Natural killer cell (primary cell): ENCODE measurements at places on chromosomes 2 and 18. TPM values are rescaled to one million over a fixed set of nuclear protein-coding genes. Genes with fewer than 3 reads are reported as not detected.

- H3K36me3 ChIP-seq, result no peaks in the 10 kb centered on the region
- no peak overlapping the region for H3K27ac ChIP-seq
- no peak for DNase-seq
- H3K4me1 ChIP-seq, result no peaks in the 10 kb centered on the region
Observed at GRCh38 chr2:36650031-36650829, 46.3 kb upstream of the VIT start.

DNA sequence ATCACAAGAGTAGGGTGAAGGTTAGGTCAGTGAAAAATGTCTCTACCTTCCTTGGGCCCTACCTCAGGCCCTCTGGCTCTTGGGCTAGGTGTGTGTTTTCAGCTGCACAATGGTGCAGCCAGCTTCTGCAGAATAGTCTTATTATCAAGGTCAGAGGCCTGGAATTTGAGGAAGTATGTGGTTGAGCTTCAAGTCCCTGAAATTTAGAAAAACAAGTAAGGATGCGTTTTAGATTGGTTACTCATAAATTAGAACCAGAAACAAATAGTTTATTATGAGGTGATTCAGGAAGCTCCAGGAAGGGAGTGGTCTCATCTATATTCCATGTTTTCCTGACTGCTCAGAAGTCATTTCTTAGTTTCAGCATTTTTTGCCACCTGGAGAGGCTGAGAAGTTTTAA is 204.2 kb upstream of the CELF4 start:
- no peak overlapping the region for H3K27ac ChIP-seq
- H3K4me1 ChIP-seq, result no peaks in the 10 kb centered on the region
- no peak overlapping the region for H3K4me3 ChIP-seq
- no peak for DNase-seq
- no peaks in the 10 kb centered on the region for H3K36me3 ChIP-seq
- no peaks in the 10 kb centered on the region for H3K27me3 ChIP-seq

GRCh38 chr18:9906481-9906880 is 7.3 kb upstream of the VAPA start:
- no peak overlapping the region for H3K4me3 ChIP-seq
- H3K4me1 ChIP-seq, result no peaks in the 10 kb centered on the region

DNA sequence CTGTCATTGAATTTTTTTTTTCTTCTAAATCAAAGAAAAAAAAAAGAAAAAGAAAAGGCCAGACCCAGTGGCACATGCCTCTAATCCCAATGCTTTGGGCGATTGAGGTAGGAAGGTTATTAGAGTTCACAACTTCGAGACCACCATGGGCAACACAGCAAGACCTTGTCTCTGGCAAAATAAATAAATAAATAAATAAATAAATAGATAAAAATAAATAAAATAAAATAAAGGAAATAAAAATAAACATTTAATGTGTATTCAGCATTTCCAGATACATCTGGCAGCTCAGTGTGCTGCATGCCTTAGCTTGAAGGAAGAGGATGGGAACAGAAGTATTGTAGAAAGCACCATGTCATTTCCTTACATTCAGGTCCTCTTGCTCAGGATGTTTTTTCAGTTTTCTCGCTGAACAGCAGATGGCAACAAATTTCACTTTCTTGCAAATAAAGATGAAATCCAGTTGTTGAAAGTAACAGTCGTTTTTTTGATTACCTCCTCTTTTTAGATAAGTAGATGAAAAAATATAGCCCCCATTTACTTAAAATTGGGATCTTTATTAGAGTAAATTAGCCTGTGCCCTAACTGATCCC is 25.7 kb upstream of the FAM178B start:
- no peak overlapping the region for H3K27ac ChIP-seq
- no peaks in the 10 kb centered on the region for H3K27me3 ChIP-seq
- H3K4me3 ChIP-seq, result no peak overlapping the region
- H3K4me1 ChIP-seq, result no peaks in the 10 kb centered on the region
- no peak for DNase-seq

DNA sequence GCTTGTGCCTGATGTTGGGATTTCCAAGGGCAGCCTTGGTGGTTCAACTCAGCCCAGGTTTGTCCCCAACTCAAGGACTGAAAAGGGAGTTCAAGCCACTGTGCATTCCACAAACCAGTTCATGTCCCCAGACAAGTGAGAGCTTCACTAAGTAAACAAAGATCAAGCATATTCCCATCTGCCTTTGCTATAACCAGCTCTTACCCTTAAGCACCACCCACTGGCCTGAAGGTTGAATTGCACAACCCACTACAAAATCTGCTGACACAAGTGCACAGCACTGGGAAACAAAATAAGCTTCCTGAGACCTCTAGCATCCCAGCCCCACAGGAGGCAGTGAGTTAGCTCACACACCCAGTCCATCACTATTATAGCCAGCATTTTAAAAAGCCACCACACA is 516.7 kb downstream of the NR4A2 start:
- DNase-seq, result no peak
- no peaks in the 10 kb centered on the region for H3K4me1 ChIP-seq
- H3K36me3 ChIP-seq, result no peaks in the 10 kb centered on the region
- no peaks in the 10 kb centered on the region for H3K27me3 ChIP-seq
- H3K27ac ChIP-seq, result no peak overlapping the region

DNA sequence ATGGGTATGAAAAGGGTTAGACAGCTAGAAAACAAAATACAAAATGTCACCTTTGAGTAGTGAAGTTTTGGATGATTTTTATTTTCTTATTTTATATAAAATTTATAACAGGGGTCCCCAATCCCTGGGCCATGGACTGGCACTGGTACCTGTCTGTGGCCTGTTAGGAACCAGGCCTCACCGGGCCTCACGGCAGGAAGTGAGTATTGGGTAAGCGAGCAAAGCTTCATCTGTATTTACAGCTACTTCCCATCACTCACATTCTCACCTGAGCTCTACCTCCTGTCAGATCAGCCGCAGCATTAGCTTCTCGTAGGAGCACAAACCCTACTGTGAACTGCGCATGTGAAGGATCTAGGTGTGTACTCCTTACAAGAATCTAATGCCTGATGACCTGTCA is 202.8 kb upstream of the TWIST2 start:
- no peaks in the 10 kb centered on the region for H3K27me3 ChIP-seq
- H3K27ac ChIP-seq, result no peak overlapping the region
- no peak for DNase-seq
- no peaks in the 10 kb centered on the region for H3K4me1 ChIP-seq
- H3K36me3 ChIP-seq, result no peaks in the 10 kb centered on the region

DNA sequence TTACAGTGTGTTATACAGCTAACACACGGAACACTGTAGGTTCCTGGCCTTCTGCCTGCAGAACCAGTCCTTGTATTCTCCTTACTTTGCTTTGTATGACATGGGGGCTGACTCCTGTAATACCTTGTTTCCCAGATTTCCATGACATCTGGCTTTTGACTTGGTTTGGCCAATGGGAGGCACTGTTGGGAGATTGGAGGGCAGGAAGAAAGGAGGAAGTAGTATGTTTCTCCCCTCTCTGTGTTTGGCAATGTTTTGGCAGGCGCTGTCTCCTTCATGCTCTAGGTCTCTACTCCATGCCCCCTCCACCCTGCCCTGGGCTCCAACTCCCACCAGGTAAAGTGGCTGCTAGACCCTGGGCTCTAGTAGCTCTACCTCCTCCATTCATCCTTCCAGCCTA is 331.1 kb upstream of the SLC14A2 start:
- no peaks in the 10 kb centered on the region for H3K36me3 ChIP-seq
- H3K27me3 ChIP-seq, result no peaks in the 10 kb centered on the region

DNA sequence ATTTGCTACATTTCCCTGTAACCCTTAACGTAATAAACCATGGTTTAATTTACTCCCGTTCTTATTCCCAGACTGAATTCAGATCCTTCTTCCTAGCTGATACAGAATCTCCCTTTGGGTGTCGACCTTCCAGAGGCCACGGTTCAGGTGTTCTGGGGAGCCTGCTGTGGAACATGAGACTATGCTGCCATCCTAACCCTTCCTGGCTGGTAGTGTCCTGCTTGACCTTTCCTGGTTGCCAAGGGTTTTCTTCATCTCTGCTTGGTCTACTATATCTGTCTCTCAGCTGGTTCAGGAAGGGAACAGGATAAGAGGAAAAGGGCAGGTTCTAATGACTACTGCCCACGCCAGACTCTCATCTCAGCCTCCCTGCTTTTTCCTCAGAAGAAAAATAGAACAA is 36.5 kb downstream of the STAT1 start:
- H3K27ac ChIP-seq, result no peak overlapping the region
- H3K4me1 ChIP-seq, result no peaks in the 10 kb centered on the region
- no peaks in the 10 kb centered on the region for H3K27me3 ChIP-seq
- H3K36me3 ChIP-seq, result peaks cover 100% of the 10 kb centered on the region

DNA sequence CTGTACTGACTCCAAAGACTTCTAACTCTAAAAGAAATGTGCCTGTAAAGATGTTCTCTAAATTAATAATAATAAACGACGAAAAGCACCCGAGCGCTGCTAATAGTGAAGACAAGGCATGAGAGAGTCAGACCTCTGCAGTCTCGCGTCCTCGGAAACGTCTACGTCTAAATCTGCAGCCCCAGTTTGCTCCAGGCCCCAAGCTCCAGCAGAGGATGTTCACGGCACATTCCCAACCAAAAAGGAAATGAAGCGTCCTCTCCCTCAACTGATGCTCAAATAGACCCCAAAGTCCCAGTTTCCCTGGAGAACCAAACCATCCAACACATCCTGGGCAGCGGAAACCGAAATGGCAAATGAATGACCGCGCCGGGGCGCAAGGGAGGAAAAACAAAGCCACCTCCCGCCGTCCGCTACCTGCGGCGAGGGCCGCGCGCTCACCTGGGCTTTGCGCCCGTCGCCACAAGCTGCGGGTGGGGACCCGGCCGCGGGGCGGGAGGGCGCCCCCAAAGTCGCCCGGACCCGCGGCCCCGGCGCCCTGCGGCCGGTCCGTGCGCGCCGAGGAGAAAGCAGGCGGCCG is 47.1 kb upstream of the CCDC150 start:
- DNase-seq, result no peak
- H3K27ac ChIP-seq, result no peak overlapping the region
- H3K4me1 ChIP-seq, result peaks cover 3% of the 10 kb centered on the region
- no peak overlapping the region for H3K4me3 ChIP-seq
- peaks cover 19% of the 10 kb centered on the region for H3K27me3 ChIP-seq

GRCh38 chr2:54271843-54272627 is 16.0 kb upstream of the TSPYL6 start:
- no peak overlapping the region for H3K4me3 ChIP-seq
- no peak for DNase-seq
- no peaks in the 10 kb centered on the region for H3K4me1 ChIP-seq
- no peaks in the 10 kb centered on the region for H3K27me3 ChIP-seq
- H3K27ac ChIP-seq, result no peak overlapping the region
- H3K36me3 ChIP-seq, result no peaks in the 10 kb centered on the region

GRCh38 chr2:21866316-21866715 is 742.5 kb downstream of the TDRD15 start:
- no peaks in the 10 kb centered on the region for H3K36me3 ChIP-seq
- no peak overlapping the region for H3K27ac ChIP-seq
- H3K4me3 ChIP-seq, result no peak overlapping the region
- H3K27me3 ChIP-seq, result no peaks in the 10 kb centered on the region
- no peak for DNase-seq

GRCh38 chr2:170404846-170405245 is 226.9 kb downstream of the MYO3B start:
- DNase-seq, result no peak
- no peak overlapping the region for H3K27ac ChIP-seq
- peaks cover 8% of the 10 kb centered on the region for H3K27me3 ChIP-seq
- no peaks in the 10 kb centered on the region for H3K36me3 ChIP-seq
- H3K4me3 ChIP-seq, result no peak overlapping the region

GRCh38 chr2:72024451-72025175 is 123.0 kb downstream of the CYP26B1 start:
- no peaks in the 10 kb centered on the region for H3K27me3 ChIP-seq
- H3K27ac ChIP-seq, result no peak overlapping the region
- no peaks in the 10 kb centered on the region for H3K36me3 ChIP-seq
- H3K4me3 ChIP-seq, result no peak overlapping the region
- H3K4me1 ChIP-seq, result no peaks in the 10 kb centered on the region
- DNase-seq, result no peak

DNA sequence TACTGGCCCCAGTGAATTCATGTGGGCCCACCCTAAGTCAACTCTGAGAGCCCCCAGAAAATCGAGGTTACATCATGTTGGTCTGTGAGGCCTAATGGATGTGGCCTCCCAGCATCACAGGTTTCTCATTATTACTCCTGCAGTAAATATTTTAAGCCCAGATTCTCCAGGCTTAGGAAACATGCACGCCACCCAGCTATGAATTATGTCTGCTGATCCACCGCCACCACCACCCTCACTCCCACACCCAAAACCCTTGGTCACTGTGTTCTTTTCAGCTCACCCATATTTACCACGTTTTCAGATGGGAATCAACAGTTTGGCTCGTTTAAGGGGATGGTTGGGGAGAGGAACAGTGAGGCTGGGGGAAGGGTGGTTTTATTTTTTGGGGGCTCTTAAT is 128.6 kb downstream of the NCK2 start:
- H3K27me3 ChIP-seq, result no peaks in the 10 kb centered on the region
- DNase-seq, result no peak
- H3K4me1 ChIP-seq, result peaks cover 59% of the 10 kb centered on the region

GRCh38 chr18:36733150-36733549 is 95.7 kb downstream of the TPGS2 start:
- H3K27me3 ChIP-seq, result no peaks in the 10 kb centered on the region
- no peak overlapping the region for H3K27ac ChIP-seq
- H3K36me3 ChIP-seq, result no peaks in the 10 kb centered on the region
- no peak for DNase-seq
- no peak overlapping the region for H3K4me3 ChIP-seq
- H3K4me1 ChIP-seq, result no peaks in the 10 kb centered on the region

DNA sequence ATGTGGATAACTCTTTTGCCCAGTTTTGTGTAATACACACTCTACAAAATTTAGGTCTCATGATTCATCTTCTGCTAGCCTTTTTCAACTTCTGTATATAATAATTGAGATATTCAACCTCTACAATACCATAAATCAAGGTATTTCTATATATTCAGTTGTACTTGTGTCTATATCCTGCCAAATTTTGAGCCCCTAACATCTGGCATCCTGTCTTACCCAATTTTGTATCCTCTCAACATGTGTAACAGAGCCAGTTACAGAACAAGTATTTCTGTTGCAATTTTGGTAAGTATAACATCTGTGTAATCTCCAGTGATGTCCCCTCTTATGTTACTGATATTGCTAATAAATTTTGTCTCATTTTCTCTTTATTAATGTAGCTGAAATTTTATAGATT is 145.8 kb downstream of the TRIB2 start:
- H3K4me1 ChIP-seq, result peaks cover 26% of the 10 kb centered on the region
- H3K27ac ChIP-seq, result no peak overlapping the region
- no peak for DNase-seq
- H3K4me3 ChIP-seq, result no peak overlapping the region

DNA sequence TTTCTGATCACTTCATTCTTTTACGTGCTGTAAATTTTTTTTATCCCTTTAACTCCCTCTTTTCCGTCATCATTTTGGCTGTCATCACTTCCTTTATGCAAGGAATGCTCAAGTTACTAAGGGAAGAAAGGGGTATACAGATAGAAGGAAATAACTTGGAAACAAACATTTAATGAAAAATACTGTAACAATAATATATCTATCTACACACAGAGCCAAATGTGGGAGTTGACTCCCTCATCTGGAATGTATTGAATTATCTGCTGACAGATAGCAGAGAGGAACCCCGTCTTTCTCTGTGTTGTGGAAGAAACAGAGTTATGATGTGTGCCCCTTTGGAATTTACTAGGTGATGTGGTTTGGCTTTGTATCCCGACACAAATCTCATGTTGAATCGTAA is 182.5 kb upstream of the NXPH2 start:
- H3K4me3 ChIP-seq, result no peak overlapping the region
- no peaks in the 10 kb centered on the region for H3K4me1 ChIP-seq
- H3K27ac ChIP-seq, result no peak overlapping the region
- no peaks in the 10 kb centered on the region for H3K27me3 ChIP-seq

GRCh38 chr2:216160786-216161185 is 51.6 kb downstream of the XRCC5 start:
- no peak for DNase-seq
- H3K27me3 ChIP-seq, result no peaks in the 10 kb centered on the region

The SPR gene
- total RNA-seq, result 1.7 TPM

The TANK gene
- 121 TPM for total RNA-seq

The GMCL1 gene
- total RNA-seq, result 34.6 TPM

The PLA2R1 gene
- not detected for total RNA-seq

The CNTNAP5 gene
- total RNA-seq, result not detected
